ENCODE measurements at places on chromosomes 7 and 10. TPM values are rescaled to one million over a fixed set of nuclear protein-coding genes. Genes with fewer than 3 reads are reported as not detected.

Gene GJD4
- polyA plus RNA-seq: not detected

Gene PHKG1
- polyA plus RNA-seq: 1.3 TPM

Gene SEMA3D
- 1.1 TPM for polyA plus RNA-seq

Gene CEP41
- polyA plus RNA-seq: 4.0 TPM

Gene ACBD7
- not detected for polyA plus RNA-seq

Gene NUDT1
- polyA plus RNA-seq: 26.1 TPM

Gene TSPAN15
- 25.0 TPM for polyA plus RNA-seq

Gene CAV1
- polyA plus RNA-seq: 41.4 TPM

Gene TAF6
- polyA plus RNA-seq: 27.1 TPM

Gene PCGF6
- polyA plus RNA-seq: 4.5 TPM

Gene RHOBTB1
- polyA plus RNA-seq: 3.5 TPM

Gene ZRANB1
- polyA plus RNA-seq: 16.0 TPM

Gene PON1
- polyA plus RNA-seq: not detected

Gene TAC1
- 3.9 TPM for polyA plus RNA-seq

Gene GIMAP6
- polyA plus RNA-seq: 33.4 TPM

Gene ANKRD7
- polyA plus RNA-seq: 0.10 TPM

Gene ZNF248
- polyA plus RNA-seq: 2.5 TPM

Gene MACC1
- polyA plus RNA-seq: under 0.01 TPM

Gene HMX2
- polyA plus RNA-seq: not detected

Gene LIPK
- polyA plus RNA-seq: not detected

Gene OPN1SW
- not detected for polyA plus RNA-seq

Gene NXPH1
- not detected for polyA plus RNA-seq

Gene TCF7L2
- 20.0 TPM for polyA plus RNA-seq

Gene VPS26A
- polyA plus RNA-seq: 33.4 TPM

Gene GRM8
- polyA plus RNA-seq: 0.07 TPM

Gene PDLIM1
- 228 TPM for polyA plus RNA-seq

Measured in adipose tissue (tissue), 3 donors.